ENCODE measurements at places on chromosomes 12 and 14. TPM values are rescaled to one million over a fixed set of nuclear protein-coding genes. Genes with fewer than 3 reads are reported as not detected.

FAM90A1 gene
- total RNA-seq = not detected

KRT79 gene
- not detected for total RNA-seq

KRT82 gene
- not detected for total RNA-seq

CISTR gene
- not detected for total RNA-seq

Data from mammary microvascular endothelial cell (primary cell).